Inflammatory macrophage (primary cell): ENCODE measurements at places on chromosomes 4 and X.

DNA sequence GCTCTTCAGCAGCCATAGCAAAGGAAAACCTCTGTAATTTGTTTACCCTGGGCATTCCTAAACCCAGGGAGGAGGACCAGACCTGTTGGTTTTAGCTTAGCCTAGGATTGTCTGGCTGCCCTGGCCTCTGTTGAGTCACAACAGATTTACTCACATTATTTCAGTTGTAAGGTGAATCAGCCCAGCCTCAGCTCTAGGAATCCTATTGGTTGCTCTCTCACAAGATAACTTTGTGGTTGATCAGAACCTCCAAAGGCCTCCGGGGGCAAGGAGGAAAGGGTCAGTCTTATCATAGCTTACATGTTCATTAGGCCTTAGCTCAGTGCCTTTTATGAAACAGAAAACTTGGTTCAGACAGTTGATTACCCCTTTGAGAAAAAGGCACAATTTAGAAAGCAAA, 41.0 kb downstream of the PDK3 start:
- no peak for DNase-seq

DNA sequence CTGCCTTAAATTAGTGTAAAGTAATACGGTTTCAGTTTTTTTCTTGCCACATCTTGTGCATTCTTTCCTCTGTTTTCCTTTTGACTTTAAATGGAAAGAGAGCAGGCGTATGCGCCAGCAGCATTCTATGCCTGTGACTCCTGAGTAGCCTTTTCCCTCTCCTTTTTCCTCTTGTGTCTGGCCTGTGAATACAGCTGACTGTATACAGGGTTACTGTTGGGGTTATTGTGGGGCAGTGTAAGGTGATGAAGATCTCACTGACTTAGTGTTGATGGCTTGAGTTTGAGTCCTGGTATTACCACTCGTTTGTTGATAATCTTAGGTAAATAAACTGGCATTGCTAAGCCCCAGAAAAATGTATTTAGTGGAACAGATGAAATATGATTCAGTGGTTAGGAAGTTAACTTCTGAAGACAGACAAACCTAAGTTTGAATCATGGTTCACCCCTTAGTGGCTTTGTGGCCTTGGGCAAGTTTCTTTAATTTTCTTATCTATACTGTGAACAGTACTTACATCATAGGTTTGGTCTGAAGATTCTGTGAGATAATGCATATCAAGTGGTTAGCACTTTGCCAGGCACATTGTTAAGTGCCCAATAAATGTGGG, 105.1 kb downstream of the FNIP2 start:
- DNase-seq = no peak

DNA sequence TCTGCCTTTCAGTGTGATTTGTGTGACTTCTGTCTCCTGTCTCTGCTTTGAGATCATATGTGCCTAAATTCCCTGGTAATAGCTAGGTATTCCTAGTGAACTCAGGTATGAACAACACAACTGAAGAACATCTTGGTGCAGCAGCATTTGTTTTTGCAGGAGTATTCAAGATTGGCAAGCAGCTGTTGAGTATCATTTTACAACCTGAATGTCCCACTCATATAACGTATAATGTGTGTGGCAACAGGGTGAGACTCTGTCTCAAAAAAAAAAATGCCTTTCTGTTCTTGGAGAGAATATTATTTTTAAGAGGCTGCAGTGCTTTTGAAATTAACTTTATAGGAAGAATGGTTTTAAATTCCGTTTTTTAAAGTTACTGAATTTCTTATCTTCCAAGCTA, 7.7 kb downstream of the LSM6 start:
- no peak for DNase-seq

GRCh38 chr4:76634220-76634619, 199.2 kb downstream of the SHROOM3 start:
- no peak for DNase-seq

DNA sequence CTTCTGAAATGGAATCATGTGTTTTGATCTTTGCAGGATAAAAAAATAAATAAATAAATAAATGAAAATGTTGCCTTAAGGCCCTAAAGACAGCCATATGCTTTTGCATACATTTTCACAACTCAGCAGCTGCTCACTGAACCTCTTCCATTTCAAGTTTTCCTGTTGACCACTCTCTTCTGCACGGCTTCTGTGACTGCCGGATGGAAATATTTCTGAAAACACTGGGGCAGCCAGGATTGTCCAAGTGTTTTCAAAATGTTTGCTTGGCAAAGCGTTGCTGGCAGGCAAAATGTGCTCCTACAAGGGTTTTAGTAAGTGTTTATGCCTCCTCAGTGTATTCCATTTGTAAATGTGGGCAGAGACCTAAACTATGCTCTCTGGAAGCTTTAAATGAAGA, 208.1 kb upstream of the IL1RAPL1 start:
- DNase-seq = no peak

DNA sequence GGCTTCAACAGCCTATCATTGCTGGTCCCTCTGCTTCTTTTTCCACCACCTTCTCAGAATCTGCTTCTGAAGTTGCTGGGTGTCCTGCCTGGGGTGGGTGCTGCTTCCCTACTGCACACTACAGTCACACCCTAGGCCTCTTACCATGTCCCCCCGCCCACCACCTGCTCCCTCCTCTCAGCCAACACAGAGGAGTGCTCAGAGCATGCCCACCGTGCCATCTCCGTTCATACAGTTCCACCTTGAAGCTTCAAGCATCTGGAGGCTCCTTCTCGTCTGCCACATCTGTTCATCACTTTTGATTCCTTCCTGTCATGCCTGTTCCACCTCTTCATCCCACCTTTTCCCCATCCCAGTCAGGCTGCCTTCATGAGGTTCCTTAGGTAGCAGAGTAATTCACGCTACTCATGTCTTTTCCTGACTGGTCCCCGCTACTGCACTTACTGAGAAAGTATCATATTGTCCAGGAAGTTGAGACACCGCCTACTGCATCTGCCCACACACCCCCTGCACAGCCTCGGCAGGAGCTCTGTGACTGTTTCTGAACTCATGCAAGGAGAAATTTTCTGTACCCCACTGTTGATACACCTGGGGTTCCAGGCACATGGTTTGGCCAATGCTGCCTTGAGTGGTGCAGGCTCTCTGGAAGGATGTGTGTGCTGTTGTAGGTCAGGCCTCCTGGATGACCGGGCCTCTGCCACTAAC, 39.5 kb downstream of the HADH start:
- peak; percentile 6 for DNase-seq

GRCh38 chr4:97938141-97938540, 205.1 kb downstream of the STPG2 start:
- DNase-seq = no peak

DNA sequence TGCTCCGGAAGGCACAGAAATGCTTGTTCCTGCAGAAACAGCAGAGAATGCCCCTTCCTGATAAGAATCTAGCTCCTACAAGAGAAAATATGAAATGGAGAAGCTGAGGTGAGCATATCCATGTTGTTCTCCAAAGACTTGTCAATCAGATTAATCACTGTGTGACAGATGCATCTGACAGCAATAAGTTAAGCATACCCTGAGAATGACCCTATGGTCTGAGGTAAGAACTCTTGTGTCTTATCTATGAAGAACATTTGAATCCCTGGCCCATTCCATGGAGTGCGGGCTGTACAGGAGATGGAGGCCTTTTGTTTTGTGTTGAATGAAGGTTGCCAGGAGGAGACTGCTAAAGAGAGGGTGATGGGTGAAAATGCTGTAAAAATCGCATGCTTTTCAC, 21.5 kb upstream of the ASB5 start:
- no peak for DNase-seq

GRCh38 chrX:4876268-4876667, 1162.8 kb upstream of the PRKX start:
- peak; percentile 1 for DNase-seq

DNA sequence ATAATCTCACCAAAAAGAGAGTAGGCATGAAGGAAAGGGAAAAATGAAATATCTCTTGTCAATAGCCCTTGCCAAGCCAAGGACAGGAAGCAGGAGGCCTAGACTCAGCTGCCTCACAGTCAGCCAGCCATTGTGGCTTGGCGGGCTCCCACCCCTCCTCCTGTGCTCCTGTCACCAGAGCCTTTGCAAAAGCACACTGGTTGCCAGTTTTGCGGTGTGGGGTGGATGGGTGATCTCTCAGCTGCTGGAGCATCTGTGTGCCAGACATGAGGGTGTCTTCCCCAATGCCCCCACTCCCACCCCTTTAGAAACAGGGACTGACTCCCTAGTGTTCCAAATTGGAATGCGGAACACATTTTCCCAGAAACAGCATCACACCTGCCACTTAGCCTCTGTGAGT, 26.1 kb downstream of the ARHGEF6 start:
- peak; percentile 1 for DNase-seq

DNA sequence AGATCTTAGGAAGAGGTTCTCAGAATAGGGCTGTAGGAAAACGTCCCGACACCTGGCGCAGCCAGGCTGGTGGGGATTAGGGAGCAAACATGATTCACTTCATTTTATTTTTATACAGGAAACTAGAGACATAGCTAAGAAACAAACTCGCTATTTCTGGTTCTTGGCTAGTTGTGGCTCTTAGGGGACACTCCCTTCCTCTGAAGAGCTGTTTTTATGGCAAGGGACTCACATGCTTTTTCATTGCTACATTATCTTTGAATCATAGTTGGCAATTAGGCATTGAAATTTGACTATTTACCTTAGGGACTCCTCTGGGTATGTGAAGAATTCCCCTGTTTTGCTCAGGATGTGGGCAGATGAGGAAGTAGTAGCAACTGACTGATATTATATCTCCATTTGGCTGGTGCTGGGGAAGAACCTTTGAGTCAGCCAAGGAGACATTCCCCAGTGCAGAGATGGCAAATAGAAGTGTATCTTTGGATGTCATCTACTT, 174.5 kb downstream of the SMIM20 start:
- peak; percentile 85 for DNase-seq

- no peak for DNase-seq
These were observed 19.0 kb downstream of the CXXC4 start for GRCh38 chr4:104475652-104476051.

- DNase-seq = no peak
These were observed 66.4 kb upstream of the MAOA start for GRCh38 chrX:43589735-43590134.

DNA sequence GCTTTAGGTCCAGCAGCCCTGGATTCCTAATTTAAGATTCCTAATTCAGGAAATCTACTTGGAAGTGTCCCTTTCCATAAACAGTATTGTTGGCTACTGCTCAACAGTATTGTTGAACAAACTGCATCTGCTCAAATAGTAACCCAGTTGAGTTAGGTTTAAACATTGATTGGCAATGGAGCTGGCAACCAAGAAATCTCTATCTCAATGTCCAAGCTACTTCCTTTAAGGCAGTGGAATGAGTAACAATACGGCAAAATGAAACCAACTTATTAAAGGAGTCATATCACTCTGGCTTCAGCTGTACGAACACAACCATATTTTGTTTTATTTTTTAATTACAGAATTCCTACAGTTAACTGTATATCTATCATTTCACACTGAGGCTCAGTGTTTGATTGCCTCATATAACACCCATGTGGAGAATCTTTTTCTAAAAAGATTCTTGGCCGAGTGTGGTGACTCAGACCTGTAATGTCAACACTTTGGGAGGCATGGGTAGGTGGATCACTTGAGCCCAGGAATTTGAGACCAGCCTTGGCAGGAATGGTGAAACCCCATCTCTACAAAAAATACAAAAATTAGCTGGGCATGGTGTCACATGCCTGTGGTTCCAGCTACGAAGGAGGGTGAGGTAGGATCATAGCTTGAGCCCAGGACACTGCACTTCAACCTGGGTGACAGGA, 71.7 kb upstream of the IL13RA1 start:
- DNase-seq = peak; percentile 32

GRCh38 chr4:116838609-116839008, 246.8 kb downstream of the TRAM1L1 start:
- no peak for DNase-seq

- DNase-seq = peak; percentile 23
These were observed 869 bp upstream of the ADD1 start for GRCh38 chr4:2842687-2843262.

- no peak for DNase-seq
These were observed 457.4 kb downstream of the IL1RAPL1 start for GRCh38 chrX:29044423-29045184.

DNA sequence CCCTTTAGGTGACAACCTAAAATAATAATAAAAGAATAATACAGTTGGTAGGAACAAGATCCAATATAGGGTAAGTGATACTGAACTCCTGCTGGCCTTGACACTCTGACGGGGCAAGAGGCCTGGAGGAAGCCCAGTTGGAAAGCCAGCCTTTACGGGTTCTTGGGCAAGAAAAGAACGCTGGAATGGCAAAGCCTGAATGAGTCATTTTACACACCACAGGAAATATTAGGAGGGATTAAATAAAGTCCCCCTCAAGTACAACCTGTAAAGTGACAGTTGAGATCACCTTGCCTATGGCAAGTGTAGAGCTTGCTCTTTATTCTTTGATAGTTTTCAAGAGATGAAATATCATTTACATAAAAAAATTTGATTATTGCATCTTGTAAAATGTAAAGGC, 244.5 kb upstream of the TLL1 start:
- DNase-seq = no peak

GRCh38 chrX:40007131-40007755, 90.5 kb downstream of the BCOR start:
- no peak for DNase-seq

DNA sequence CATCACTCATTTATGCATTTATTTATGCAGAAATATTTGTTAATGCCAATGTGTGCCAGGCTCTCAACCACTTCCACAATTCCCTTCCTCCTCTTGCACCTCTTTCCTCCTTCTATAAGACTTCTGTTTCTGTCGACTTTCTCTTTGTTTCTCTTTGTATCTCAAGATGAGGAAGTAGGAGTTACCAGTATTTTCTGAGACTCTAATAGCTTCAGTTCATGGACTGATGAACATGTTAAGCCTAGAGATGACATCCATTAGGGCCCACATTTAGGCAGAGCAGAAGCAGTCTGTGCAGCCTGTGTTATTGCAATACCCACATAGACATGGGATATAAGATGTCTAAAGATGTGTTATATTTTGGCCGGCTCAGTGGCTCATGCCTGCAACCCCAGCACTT, 241.8 kb upstream of the SMIM31 start:
- peak; percentile 20 for DNase-seq

DNA sequence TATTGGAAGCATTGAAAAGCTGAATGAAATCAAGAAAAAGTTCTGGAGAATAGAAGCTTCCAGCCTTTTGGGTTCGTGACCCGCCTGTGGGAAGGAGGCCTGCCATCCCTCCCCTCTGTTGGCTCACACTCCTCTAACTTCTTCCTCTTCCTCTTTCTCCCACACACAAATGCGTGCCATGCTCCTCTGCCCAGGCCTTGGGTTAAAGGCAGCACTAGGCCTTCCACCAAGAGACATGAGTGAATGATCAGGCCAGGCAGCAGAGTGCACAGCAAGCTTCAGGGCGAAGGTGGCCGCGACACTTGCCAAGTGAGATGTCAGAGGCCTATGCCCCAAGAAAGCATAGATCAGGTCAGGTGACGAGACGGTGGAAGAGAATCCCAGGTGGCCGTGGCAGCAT, 38.4 kb downstream of the FAM193A start:
- peak; percentile 83 for DNase-seq

DNA sequence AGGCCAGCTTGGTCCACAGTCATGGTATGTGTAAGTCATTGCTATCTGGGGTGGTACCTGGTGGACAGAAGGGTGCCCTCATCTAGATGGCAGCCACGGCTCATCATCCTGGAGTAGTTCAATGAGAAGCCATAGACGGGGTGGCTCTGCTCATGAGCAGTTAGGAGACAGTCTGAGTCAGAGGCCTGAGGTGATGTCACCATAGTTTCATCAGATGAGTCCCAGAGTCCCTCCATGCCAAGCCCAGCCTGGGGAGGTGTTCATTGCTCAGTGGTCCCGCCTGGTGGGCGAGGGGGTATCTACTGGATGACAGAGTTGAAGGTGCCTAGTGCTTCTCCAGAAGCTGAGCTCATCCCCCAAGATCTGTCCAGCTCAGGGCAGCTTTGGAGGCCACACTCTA, 49.8 kb downstream of the DLG3 start:
- DNase-seq = no peak
